DMS79 treated with DMSO at 0.1 percent for 48 hours (cell line): ENCODE measurements at places on chromosomes 6 and 20.

GRCh38 chr20:50039706-50040431 lies 57.1 kb downstream of the SNAI1 start:
- DNase-seq, result no peak

- no peak for DNase-seq
Observed at GRCh38 chr6:161105408-161105807, 113.8 kb downstream of the MAP3K4 start.

GRCh38 chr6:35166520-35166919 lies 25.4 kb upstream of the TCP11 start:
- peak; percentile 16 for DNase-seq

DNA sequence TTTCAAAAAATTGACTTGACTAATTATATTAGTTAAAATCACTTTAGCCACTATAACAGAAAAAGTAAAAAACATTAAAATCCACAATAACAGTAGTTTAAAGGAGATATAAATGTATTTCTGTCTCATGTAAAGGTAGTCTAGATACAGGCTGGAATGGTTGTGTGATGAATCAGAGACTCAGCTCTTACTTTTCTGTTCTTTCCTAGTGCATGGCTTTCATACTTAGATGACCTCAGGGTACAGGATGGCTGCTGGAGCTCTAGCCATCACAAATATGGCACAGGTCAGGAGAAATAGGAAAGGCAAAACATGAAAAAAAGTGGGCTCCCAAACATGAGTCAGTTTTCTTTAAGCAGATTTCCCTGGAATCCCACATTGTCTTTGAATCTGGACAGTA lies 157.7 kb upstream of the FLRT3 start:
- no peak for DNase-seq

GRCh38 chr6:92690997-92691599 lies 728.3 kb downstream of the EPHA7 start:
- no peak for DNase-seq

DNA sequence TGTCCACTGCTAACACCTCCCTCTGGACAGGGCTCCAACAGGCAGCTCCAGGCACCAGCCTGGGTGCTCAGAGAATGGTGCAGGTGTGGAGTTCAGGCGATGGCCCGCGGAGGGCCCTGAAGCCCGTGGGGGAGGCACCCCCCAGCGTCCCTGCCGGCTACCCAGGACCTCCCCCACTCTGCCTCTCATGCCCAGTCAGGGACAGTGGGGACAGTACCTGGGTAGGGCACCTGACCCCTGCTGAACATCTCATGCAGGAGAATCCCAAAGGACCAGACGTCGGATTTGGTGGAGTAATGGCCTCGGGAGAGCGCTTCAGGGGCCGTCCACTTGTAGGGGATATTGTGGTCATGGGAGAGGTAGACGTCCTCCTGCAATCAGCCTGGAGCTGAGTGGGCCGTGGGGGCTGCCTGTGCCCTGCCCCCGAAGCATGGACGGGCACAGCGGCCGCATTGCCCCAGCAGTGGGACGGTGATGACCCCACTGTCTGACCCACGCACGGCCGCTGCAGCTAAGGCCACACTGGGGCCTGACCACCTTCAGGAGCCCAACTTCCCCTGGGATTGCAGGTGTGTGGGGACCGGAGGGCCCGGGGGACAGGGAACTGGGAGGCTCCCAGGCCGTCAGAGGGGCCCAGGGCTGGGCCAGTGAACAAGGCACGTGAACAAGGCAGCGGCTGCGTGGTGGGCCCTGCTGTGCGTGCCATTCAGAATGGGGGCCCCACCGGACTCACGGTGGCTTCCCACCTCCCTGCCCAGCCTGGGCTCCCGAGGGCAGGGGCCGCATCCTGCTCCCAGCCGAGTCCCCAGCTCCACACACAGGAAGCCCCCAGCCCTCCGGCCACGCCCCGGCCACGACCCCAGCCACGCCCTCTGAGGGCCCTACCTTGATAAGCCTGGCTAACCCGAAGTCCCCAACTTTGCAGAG lies 7.1 kb downstream of the PTK6 start:
- no peak for DNase-seq

GRCh38 chr20:14838663-14839628 lies 501.5 kb upstream of the FLRT3 start:
- no peak for DNase-seq

- no peak for DNase-seq
Observed at GRCh38 chr6:131657630-131658111, 20.6 kb downstream of the ENPP3 start.

DNA sequence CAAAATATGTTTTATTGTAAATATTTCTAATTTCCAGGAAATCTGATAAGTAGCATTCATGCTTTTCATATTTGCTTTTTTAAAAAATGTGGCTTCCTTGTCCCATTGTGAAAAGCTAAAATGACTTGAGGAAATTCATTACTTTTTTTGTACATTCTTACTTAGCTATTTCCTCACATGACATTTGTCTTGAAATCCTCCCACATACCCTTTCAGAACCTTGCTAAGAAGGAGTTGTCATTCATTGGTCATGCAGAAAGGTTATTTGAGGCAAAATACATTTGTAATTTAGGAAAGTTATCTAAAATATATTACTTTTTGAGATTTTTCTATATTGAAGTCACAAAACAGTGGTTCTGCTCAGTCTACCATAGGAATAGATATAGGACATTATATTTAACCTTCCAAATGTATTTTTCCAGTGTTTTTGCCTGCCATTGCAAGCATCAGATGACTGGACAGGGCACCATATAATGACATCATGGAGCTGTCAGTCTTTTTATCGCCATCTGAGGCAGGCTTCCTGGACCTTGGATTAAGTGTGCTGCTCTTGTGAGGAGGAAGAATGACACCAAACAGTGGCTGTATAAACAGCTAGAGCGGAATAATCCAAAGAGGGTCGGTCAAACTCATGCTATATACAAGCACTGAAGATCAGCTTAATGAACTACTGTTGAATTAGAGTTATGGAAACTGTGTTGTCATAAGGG lies 109.4 kb upstream of the HCRTR2 start:
- DNase-seq, result no peak

DNA sequence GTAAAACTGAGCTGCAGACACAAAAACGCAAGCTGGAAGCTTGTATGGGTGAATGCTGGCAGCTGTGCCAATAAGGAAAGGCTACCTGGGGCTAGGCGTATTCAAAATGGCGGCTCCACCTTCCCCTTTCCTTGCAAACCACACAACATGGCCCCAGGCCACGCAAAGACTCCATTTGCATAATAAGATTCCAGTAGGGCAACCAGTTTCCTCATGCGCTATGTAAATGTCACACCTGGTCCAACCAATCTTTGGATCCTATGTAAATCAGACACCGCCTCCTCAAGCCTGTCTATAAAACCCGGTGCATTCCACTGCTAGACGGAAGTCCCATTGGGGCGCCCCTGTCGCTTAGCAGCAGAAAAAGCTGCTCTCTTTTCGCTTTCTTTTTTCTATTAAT lies 505.9 kb upstream of the BTBD3 start:
- DNase-seq, result no peak
